ENCODE measurements at places on chromosomes 7 and 10.
A peak's percentile ranks its signal among the peaks of the same experiment; 100 is the strongest.

GRCh38 chr10:69969977-69970376 lies 82.7 kb upstream of the MACROH2A2 start:
- DNase-seq, result no peak

GRCh38 chr10:116654816-116655215 lies 34.1 kb downstream of the PNLIPRP2 start:
- DNase-seq, result no peak

- no peak for DNase-seq
Observed at GRCh38 chr10:70354556-70354955, 27.9 kb downstream of the LRRC20 start.

- no peak for DNase-seq
Observed at GRCh38 chr10:12041766-12042408, 722 bp downstream of the UPF2 start.

GRCh38 chr7:48300301-48300700 lies 129.0 kb downstream of the ABCA13 start:
- no peak for DNase-seq

DNA sequence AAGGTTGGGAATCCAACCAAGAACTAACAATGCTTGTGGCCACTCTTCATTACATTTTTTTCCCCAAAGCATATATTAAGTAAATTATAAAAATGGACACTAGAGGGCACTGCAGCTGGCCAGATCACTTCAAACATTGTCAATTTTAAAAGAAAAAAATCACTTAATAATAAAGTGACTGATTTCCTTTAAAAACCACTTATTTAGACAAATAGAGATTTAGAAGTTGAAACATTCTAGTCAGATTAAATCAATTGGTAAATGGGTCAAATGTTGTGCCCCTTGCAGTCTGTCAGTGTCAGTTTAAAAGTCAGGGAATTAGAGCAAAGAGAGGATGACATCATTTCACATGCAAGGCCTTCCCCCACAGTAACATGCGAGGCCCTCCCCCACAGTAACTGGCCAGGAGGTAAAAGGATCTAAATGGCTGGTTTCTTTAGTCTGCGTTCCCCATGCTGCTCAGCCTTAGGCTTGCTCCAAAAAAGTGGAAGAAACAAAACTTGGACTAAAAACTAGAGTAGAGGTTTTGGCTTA lies 177.9 kb downstream of the SKAP2 start:
- DNase-seq, result no peak

DNA sequence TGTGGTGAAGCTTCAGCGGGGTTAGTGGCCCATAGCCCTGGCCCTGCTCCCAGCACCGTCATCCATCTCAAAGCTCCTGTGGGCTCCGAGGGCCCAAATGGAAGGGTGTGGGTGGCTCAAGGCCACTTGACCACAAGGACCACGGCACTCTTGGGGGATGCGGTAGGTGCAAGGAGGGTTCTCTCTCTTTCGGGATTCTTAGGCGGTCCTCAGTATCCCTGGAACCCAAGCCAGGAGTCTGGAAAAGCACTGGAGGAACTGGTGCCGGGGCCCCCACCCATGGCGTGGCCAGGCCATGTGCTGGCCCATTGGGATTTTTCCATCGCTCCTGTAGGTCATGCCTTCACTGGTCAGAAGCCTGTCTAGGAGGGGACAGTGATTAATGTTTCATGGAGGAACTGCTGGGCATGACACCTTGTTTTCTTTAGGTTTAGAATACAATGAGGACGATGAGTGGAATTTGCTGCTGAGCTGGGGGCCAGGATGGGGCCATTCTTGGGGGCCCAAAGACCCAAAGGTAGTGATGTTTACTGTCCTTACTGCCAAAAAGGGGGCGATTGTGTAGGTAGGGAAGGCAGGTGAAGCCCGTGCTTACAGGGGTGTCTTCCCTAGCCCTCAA lies 16.7 kb downstream of the AQP1 start:
- no peak for DNase-seq

DNA sequence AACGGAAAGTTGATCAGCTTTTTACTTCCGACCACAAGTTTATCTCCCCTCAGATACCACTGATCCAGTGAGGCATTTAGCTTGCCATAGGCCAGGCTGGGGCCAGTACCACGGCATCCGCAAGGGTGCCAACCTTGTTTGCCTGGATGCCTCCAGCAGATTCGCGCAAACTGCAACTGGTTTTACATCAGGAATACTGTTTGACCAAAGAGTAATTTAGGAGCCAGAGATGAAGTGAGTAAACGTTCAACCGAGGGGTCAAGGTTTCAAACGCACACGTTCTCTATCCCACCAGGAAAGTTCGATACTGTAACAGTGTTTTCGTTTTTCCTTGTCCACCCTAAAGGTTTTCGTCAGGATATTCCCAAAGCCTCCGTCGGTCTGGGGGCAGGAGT lies 266 bp upstream of the MDFIC start:
- no peak for DNase-seq

DNA sequence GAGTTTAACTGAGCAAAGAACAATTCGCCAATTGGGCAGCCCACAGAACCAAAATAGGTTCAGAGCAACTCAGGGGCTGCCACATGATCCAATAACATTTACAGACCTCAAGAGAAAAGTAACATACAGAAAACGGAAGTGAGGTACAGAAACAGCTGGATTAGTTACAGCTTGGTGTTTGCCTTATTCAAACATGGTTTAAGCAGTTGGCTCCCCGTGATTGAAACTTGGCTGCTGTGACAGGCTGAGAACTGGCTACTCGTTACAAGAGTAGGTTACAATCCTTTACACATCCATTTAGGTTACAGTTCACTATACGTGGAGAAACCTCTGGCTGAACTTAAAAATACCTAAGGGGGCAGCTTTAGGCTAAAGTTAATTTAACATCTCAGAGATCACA lies 673.1 kb upstream of the PHF14 start:
- DNase-seq, result no peak

- no peak for DNase-seq
Observed at GRCh38 chr7:27247000-27247399, 4.4 kb downstream of the EVX1 start.

DNA sequence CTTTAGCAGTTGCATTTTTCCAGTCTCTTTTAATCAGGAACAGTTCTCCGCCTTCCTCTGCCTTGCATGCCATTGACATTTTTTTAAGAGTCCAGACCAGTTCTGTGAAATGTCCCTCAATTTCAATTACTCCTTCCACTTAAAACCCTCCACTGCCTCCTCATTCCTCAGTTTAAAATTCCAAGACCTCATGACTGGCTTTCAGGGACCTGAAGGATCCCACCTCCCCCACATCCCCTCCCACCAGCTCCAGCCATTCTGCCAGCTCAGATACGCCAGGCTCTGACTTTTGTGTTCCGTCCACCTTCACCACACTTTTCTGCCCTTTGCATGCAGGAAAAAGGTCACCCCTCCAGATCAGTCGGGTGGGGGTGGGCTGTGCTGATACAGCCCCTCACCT lies 8.7 kb downstream of the TNRC18 start:
- no peak for DNase-seq

GRCh38 chr7:2709553-2710285 lies 21.7 kb downstream of the AMZ1 start:
- DNase-seq, result peak; percentile 65

- no peak for DNase-seq
Observed at GRCh38 chr10:97726636-97727178, 10.2 kb upstream of the ZFYVE27 start.

DNA sequence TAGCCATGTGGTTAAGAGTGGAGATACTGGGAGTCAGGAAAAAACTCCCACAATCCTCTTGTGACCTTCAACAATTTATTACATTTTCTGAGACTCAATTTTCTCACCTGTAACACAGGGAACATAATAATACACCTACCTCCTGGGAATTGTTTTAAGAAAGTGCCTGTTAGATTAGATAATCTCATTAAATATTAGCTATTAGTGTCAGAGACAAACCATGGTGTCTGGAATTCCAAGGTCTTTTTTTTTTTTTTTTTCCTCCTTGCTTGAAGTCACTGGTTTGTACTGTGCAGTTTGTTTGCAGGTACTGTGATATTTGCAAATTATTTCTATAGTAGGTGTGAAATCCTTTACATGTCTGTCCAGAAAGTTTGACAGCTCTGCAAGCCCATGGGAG lies 806.1 kb downstream of the DNAJB9 start:
- DNase-seq, result no peak

DNA sequence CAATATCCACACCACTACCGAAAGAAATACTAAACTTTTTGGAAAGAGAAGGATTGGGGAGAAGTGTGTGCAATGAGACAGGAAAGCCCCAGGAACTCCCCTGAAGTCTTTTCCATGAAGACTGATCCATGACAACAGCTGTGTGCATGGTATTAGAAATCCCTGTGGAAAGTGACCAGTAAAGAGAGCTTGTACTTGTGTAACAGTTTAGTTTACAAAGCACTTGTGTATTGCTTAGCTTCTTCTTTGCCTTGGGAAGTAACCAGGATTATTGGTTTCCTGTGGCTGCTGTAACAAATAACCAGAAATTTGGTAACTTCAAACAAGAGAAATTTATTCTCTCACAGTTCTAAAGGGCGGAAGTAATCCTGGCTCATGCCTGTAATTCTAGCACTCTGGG lies 18.8 kb downstream of the TFAM start:
- no peak for DNase-seq

- DNase-seq, result no peak
Observed at GRCh38 chr7:24739306-24739705, 18.0 kb downstream of the GSDME start.

GRCh38 chr10:80529604-80530003 lies 8.1 kb upstream of the SH2D4B start:
- DNase-seq, result no peak
